ENCODE measurements at places on chromosomes 7 and 10.

DNA sequence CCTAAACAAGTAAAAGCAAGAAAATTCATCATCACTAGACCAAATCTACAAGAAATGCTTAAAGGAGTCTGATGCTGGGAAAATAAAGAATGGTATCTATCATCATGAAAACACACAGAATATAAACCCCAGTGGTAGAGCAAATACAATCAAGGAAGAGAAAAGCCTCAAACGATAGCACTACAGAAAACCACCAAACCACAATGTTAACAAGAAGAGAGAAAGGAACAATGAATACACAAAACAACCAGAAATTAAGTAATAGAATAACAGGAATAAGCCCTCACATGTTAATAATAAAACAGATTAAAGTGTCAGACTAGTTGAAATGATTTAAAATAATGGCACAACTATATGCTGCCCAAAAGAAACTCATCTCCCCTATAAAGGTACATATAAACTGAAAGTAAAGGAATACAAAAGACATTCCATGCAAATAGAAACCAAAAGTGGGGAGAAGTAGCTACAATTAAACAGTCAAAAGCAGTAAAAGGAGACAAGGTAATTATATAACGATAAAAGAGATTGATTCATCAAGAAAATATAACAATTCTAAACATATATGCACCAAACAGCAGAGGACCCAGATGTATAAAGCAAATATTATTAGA lies 77.3 kb downstream of the JMJD1C start:
- no peak for DNase-seq

DNA sequence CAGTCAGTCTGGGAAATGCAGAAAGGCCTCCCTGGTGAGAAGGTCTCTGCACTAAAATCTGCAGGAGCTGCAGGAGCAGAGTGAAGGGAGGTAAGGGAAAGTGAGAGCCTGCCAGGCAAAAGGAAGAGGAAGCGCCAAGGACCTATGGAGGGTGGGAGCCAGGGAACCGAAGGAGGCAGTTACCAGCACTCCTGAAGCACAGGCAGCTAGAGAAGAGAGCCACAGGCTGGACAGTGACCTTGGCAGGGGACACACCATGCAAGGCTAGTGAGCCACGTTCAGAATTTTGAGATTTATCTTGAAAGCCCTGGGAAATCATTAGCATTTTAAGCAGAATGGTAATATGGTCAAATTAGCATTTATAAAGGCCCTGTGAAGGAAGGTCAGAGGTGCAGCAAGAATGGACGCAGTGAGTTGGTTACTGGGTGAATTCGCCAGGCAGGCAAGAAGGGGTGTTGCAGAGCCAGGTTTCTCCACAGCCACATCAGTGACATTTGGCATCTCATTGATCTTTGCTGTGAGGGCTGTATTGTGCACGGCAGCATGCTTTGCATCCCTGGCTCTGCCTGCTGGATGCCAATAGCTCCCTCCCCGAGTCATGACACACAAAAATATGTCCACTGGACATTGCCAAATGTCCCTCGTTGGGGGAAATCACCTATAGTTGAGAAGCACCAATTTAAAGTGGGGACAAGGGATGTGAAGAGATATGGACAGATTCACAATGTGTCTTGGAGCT lies 54.7 kb upstream of the LANCL2 start:
- no peak for DNase-seq

DNA sequence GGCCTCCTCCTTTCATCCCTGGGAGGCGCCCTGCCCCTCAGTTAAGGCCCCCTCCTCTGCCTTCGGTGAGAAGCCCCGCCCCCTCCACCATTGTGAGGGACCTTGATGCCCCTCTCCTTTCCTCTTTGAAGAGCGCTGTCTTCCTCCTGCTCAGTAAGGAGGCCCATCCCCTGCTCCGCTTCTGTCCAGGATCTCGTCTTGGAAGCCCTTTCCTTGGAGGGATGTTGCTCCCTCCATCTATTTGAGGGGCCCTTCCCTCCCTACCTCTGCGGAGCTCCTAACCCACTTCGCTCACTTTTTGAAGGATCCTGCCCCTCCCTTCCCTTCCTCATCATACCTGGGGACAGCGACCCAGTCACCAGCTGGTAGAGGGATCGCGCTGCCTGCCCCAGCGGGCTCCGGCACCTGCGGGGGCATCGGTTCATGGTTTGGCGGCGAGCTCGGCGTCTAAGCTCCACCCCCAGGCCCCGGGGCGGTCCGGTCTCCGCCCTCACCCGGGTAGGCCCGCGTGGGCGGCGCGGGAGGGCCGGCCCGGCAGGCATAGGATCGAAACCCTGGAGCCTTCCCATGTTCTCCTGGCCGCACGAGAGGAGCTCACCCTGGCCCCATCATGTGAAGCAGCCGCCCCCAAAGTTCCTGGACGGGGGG lies 4.1 kb downstream of the KCNIP2 start:
- DNase-seq: no peak

- no peak for DNase-seq
These were observed 408.1 kb downstream of the AUTS2 start for GRCh38 chr7:70006261-70006920.

- no peak for DNase-seq
These were observed 55.3 kb downstream of the TEX36 start for GRCh38 chr10:125627646-125628045.
